Activated CD8-positive, alpha-beta T cell treated with anti-CD3 and anti-CD28 coated beads, Interleukin-2, amount 10 ng/mL, durations not matched to agents 7 days and 5 days (primary cell): ENCODE measurements at places on chromosomes 6 and 20.
A peak's percentile ranks its signal among the peaks of the same experiment; 100 is the strongest.

DNA sequence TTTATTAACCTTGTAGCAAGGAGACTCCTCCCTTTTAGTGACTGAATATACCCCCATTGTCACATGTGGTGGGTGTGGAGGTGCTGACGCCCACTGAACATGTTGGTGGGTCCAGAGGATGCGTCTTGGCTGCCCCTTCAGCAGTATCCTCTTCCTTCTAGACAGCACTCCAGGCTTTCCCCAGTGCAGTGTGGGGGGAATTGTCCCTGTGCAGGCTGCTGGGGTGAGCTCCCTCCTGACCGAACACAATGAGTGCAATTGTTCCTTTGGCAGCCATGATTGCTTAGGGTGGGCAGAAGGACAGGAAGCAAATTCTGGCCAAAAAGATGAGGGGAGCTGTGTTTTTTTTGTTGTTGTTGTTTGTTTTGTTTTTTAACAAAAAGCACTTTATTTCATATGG, 209.3 kb upstream of the PDE10A start:
- no peak for DNase-seq

- no peak for DNase-seq
Observed at GRCh38 chr6:30074331-30075093, 1.1 kb downstream of the RNF39 start.

- no peak for DNase-seq
Observed at GRCh38 chr6:149567194-149567586, 1.0 kb downstream of the GINM1 start.

- DNase-seq, result no peak
Observed at GRCh38 chr6:33356295-33356694, 35.3 kb upstream of the KIFC1 start.

GRCh38 chr6:56713254-56713672, 70.6 kb upstream of the DST start:
- DNase-seq, result no peak

- DNase-seq, result no peak
Observed at GRCh38 chr6:43798688-43799444, 28.9 kb downstream of the VEGFA start.

- DNase-seq, result no peak
Observed at GRCh38 chr6:157436944-157437336, 56.0 kb downstream of the ZDHHC14 start.

DNA sequence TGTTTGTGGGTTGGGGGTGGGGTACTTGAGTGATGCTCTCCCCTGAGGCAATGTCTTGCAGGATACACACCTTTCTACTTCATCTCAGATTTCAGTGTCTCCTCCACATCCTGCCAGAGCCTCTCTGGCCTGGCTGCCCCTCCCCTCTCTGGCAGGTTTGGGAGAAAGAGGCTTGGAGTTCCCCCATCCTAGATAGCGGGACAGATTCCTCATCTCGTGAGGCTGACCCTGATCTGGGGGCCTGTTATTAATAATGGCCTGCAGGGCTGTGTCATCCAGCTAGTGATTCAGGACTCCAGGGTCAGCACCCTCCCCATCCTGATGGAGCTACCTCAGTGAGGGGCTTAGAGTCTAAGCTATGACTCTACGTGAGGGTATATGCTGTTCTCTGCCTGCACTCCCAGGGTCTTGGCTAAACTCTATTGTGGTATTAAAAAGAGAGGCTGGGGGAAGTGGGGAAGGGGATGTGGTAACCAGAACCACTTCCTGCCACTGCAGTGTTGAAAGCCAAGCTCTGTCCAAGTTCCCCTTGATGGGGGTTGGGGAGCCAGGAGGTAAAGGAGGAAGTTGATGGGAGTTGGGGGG, 3.7 kb upstream of the MMP9 start:
- DNase-seq, result peak; percentile 73

GRCh38 chr6:101770116-101770515, 376.6 kb downstream of the GRIK2 start:
- no peak for DNase-seq

DNA sequence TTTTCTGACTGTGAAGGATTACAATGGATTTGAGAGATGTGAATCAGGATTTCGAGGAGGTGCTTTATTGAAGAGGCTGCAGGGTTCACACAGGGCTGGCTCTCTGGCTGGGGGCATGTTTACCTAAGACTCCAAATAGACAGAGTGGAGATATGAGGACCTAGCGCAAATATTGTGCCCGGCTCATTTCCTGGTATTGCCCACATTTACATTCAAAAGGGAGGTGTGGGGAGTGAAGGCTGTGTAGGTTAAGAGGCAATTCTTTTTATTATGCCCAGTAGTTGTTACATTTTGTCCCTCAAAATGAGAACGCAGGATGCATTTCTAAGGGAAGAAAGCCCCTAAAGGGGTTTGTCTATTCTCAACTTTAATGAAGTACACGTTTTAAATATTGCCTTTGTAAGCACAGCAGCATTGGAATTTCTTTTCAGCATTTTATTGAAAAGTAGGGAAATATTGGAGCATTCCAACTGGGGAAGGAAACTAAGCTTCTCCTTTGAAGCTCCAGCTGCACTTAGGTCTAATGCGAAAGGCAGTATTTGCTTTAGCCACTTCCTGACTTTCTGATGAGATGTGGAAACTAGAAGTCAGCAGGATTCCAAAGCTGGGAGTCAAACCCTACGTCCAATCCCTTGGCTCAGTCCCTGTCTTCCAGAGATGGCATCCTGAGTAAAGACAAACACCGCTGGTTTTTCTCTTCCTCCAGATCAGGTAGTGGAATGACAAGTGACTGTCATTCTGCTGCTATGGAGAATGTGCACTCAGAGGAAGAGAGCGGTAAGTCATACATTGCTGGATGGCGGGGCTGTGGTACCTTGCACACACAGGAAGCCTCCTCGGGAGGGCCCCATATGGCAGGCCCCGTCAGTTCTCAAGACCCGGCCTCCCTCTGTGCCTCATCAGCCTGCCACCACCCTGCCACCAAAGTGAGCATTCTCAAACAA, 70.7 kb downstream of the MYB start:
- no peak for DNase-seq

- DNase-seq, result no peak
Observed at GRCh38 chr20:32675223-32675975, 1.7 kb upstream of the C20orf203 start.

DNA sequence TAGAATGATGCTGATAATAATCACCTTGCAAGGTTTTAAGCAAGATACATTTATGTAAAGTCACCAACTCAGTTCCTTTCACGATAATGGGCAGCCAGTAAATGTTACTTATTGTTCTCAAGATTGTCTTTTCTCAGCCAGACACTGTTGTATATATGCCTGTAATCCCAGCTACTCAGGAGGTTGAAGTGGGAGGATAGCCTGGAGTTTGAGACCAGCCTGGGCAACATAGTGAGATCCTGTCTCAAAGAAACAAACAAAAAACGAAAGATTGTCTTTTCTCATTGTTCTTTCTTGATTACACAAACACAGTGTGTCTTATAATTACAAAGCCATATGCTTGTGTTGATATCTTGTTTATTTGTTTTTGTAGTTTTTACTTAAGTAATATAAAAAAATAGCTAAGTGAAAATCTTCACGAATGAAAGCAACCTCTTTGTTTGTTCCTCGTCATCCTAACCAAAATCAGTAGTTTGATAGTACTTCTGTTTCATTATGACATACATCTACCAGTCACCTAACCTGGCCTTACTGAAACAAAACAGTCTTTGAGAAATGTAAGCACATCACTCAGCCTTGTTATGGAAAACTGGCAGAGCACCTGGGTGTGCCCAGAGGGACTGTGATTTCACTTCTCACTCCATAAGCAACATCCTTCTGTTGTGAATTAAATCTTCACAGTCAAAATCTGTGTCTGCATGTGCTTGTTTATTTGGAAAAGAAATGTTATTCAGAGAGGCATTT, 436.2 kb upstream of the SOX4 start:
- DNase-seq, result no peak
